Stimulated activated CD8-positive, alpha-beta memory T cell treated with anti-CD3 and anti-CD28 coated beads, Interleukin-7, amount 100 ng/mL, for 4 hours (primary cell): ENCODE measurements at places on chromosomes 12 and 14.

DNA sequence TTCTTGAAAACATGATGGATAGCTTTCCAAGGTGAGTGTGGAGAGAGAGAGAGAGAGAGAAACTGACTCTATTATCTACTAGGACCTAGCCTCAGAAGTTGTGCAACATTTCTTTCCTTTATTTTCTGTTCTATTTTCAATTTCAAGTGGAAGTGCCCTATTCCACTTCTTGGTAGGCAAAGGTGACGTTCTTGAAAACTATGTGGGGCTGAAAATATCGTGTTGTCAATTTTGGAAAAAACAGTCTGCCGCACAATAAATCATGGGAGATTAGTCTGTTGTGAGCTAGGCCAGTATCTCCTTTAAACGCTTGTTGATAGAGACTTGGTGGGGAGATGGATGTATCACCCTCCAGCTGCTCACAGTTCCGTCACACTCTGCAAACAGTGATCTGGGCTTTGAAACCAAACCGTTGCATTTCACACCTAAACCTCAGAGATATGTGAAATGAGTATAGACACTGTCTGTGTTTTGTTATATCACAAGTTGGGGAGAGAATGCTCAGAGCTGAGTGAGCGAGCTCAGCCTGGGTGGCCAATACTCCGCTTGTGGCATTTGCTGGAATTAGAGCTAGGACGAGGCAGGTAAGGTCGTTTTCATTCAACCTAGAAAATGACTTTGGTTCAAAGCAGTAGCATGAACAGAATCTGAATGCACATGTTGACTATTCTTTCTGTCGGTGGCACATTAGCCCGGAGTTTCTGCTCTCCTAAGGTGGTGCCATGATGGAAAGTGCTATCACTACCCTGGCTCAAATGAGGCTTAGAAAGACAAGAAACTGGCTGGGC is 75.1 kb upstream of the ST8SIA1 start:
- peak; percentile 13 for DNase-seq

- no peak for DNase-seq
Observed at GRCh38 chr14:51597261-51598001, 54.3 kb upstream of the FRMD6 start.

GRCh38 chr14:96881713-96882112 is 84.5 kb downstream of the VRK1 start:
- DNase-seq: no peak

GRCh38 chr12:50960130-50960529 is 7.8 kb downstream of the HIGD1C start:
- DNase-seq: no peak
